ENCODE measurements at places on chromosomes 11 and 22.

DNA sequence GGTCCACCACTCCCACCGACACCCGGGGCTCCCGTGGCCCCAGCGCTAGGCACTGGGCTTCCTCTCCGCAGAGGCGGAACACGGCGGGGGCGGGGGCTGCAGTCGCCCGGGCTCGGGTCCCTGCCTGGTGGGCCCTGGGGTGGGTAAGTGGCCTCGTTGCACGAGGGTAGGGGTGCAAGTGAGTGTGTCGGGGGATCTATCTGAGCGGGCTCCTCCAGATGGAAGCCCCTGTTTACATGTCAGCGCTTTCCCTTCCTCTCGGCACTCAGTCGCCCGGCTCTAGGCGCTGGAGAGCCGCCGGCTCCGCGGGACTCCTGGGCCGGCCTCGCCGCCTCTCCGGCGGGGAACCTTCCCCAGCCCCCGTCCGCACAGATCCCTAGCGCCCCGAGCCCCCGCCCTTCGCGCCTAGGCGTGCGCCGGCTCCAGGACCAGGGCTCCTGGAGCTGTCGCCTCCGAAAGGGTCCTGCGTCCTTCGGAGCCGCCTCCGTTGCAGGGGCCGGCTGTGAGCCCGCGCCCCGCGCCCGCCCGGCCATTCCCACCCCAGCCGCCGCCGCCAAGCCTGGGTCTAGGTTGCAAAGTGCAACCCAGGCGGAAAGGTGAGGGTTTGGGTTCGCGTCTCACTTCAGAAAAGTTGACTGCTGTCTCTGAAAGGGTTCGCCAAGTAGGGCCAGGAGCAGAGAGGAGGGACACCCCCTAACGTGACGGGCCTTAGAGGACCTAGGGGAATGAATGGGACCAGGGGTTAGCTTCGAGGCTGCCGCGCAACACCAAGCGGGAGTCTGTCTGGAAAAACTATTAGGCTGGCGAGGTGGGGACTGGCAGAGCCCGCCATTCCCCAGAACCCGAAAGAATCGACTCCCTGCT lies 978 bp downstream of the FLI1 start:
- no peak for DNase-seq

- DNase-seq = peak; percentile 48
These were observed 37.9 kb upstream of the NUP160 start for GRCh38 chr11:47886096-47886495.

DNA sequence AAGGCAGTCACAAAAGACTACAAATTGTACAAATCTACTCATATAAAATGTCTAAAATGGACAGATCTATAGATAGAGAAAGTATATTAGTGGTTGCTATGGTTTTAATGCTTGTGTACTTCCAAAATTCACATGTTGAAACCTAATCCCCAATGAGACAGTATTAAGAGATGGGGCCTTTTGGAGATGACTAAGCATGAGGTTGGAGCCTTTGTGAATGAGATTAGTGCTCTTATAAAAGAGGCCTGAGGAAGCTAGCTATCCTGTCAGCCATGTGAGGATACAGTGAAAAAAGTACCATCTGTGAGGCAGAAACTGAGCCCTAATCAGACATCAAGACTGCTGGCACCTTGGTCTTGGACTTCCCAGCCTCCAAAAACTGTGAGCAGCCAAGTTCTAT lies 82.6 kb downstream of the CYP2R1 start:
- no peak for DNase-seq

DNA sequence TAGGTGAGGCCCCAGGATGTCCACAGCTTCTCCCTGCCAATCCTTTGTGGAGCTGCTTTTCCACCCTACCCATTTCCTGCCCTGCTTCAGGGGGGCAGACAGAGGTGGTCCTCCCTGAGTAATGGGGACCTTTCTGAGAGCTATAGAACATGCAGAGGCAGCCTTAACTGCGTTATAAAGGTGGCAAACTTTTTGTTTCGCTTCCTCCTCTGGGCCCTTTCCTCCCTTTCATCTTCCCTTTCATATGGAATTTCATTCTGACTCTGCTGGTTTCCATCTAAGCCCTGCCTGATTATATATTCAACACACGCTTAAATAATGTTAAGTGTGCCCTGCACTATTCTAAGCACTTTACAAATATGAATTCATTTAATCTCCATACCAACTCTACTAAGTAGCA lies 169.3 kb upstream of the E2F8 start:
- DNase-seq = no peak

DNA sequence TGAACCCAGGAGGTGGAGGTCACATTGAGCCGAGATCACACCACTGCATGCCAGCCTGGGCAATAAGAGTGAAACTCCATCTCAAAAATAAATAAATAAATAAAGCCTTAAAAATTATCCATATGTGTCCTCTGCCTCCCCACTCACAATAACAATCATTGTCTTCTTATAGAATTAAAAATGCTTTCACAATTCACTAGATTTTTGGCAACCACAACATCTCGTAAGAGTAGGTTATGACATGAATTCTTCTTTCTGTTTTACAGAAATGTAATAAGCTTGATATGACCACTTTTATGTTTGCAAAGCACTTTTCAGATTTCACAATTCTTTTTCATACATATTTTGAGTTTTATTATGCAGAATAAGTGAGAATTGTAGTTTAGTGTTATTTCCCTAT lies 54.5 kb upstream of the HSPA8 start:
- DNase-seq = no peak

DNA sequence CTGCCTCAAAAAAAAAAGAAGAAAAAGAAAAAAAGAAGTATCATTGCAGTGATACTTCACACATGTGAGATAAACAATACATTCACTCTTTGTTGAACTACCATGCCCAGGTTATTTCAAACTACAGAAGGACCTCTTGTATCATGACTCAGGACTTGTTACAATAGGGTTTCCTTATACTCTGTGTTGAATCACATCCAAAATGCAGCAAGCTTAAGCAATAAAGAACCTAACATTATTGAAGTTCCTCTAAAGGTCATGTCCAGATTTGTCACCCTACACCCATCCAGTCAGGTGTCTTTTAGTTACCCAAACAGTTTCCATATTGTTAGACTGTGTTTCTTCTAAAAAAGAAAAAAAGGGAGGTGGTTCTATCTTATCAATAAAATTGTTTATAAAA lies 26.9 kb upstream of the ALKBH3 start:
- DNase-seq = no peak

- DNase-seq = no peak
These were observed 48.2 kb downstream of the NECTIN1 start for GRCh38 chr11:119680541-119681360.

- DNase-seq = no peak
These were observed 14.2 kb upstream of the VSIG10L2 start for GRCh38 chr11:125931668-125932067.

DNA sequence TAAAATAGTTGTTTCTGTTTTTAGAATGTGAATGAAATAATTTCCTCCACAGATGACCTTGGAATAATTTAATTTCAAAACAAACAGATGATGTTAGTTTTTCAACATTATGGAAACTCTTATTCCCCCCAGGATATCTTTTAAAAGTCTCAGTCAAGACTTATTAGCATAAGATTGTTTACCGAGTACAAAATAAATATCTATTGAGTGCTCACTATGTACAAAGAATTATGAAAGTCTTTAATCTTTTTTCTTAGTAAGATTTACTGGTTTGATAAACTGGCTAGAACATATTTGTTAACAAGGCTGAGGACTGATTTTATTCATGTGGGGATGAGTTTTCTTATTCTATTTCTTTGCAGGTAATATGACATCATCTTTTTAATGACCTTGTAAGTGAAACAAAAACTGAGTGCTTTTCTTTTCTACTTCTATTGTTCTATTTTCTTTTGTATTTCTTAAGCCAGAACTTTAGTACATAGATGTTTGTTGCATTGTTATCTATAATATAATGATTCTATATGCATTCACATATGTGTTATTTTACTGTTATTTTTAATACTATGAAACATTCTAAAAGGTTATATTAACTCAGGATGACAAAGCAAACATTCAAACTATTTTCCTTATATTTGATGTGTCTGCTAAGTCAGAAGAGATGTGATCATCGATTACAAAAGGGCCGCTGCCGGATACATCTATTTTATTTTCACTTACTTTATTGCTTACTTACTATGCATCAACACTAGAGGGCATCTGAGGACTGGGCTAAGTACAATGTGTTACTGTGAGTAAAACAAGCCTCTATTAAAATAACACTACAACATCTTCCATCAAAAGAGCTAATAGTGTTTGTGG lies 111.0 kb upstream of the ARHGAP42 start:
- DNase-seq = no peak

GRCh38 chr11:64251016-64251752 lies at the start of gene PLCB3:
PLCB3 (plus strand) TSS chr11:64251530; CDS start chr11:64251650, 120 bp downstream.
- DNase-seq = no peak

GRCh38 chr11:70857894-70858293 lies 394.5 kb downstream of the SHANK2 start:
- no peak for DNase-seq

DNA sequence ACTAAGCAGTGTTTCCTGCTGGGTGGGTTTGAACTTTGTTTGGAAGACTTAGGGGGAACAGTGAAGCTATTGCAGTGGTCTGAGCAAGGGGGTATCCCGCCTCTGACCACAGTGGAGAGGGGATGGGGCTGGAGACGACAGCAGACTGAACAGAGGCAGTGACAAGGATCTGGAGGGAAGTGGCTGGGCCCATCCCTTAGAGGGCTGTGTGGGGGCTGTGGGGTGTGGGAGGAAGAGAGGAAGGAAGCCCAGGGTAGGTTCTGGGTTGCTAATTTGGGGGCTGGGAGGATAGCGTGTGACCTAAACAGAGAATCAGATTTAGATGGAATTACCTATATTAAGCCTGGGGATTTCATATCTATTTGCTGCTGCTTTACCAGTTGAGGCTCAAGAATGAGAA lies 70.7 kb downstream of the BMAL1 start:
- DNase-seq = no peak

GRCh38 chr22:47180796-47181195 lies 418.3 kb downstream of the TBC1D22A start:
- DNase-seq = no peak

DNA sequence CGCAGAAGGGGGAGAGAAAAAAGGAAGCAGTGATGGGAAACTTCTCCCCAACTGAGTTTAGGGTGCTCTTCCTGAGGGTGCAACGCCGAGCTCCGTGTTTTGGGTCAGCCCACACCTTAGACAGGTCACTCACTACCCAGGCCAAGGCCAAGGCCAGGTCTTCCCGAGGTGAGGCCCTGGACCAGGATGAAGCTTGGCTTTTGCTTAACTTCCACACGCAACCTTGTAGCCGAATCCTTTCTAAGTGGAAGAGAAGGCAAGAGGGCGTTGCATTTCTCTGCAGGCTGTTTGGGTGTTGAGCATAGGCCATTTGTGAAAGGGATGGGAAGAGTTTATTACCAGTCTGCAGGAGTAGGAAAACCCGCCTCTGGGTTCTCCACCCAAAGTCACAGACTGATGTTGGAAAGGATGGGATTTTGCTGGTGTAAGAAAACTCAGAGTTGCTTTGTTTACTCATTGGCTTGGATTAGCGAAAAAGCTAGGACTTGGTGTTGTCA lies 1.5 kb downstream of the KREMEN1 start:
- DNase-seq = no peak

- DNase-seq = no peak
These were observed 142.0 kb upstream of the BDNF start for GRCh38 chr11:27842290-27842689.

DNA sequence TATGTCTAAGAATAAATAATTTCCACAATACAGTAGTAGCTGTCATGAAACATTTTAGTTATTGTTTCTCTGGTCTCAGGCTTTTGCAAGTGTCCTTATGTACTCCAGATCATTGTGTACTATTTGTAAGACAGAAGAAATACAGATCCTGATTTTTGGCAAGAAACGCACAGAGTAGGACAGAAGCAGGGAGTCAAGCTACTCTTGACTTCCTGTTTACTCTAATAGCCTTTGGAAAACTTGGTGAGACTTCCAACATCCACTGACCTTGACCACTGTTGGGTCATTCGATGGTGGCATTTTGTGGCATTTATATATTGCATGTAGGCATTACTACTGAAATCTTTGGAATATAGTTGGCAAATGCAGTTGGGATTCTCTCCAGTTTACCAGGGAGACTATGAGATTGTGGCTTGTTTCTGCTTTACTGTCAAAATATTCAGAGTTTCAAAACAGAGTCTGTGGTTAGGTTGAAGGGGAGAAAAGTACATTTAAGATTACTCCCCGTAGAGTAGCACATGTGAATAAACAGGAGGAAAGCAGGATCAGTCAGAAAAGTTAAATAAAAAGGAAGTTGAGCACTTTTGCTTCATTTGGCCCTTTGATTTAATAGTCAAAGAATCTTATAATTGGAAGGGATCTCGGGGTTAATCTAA lies 726.1 kb upstream of the CCDC90B start:
- no peak for DNase-seq

- DNase-seq = no peak
These were observed 42.5 kb downstream of the C11orf58 start for GRCh38 chr11:16780698-16781550.

DNA sequence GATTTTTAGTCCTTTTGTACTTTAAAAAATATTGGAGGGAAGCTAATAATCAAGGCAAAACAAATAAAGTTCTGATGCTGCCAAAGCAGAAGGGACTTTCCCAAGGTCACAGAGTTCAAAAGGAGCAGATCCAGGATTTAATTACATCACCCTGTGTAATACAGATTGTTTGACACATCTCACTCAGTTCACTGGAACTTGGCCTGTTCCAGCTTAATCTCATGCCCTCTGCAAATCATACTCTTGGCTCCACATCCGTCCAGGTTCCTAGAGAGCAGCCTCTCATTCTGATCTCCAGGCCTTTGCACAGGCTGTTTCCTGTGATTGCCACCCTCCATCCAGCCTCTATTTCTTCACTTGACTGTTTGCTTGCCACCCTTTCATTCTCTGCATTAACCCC lies 151.7 kb downstream of the SPON1 start:
- no peak for DNase-seq

DNA sequence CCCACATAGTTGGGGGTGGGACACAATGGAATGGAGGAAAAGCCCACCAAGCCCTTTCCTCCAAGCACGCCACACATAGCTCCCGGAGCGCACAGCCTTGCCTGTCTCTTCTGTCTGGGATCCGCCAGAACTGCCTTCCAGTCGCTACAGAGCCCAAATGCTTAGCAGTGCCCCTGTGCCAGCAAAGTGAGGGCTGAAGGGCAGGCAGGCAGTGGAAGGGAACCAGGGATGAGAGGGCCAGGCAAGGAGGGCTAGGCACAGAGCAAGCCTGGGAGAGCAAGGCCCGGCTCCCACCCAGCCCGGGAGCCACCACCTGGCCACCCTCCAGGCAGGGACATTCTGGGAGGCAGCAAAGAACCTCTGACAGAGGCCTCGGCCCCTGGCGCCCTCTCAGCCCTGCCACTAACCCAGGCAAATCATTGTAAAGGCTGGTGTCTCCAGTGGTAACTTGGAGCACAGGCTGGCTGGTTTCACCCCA lies 32.5 kb downstream of the PPP2R1B start:
- DNase-seq = no peak

DNA sequence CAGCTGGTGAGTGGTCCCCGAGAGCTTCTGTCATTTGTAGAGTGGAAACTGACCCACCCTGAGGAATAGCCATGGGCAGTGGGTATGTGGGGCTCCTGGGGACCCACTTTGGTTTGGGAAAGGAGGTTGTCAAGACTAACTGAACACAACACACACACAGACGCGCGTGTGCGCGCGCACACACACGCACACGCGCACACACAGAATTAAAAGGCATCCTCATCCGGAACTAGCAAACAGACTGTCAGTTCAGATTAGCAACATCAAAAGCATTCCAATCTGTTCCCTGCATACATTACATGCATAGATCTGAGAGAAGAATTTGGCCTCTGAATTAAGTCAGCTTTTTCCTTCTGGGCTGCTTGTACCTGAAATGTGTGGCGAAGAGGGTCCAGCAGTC lies 284.7 kb downstream of the ST3GAL4 start:
- no peak for DNase-seq
